ENCODE measurements at places on chromosomes 1 and 21. TPM values are rescaled to one million over a fixed set of nuclear protein-coding genes. Genes with fewer than 3 reads are reported as not detected.

Gene HIPK1
- total RNA-seq: 14.2 TPM

Gene C4BPB
- total RNA-seq: 1.5 TPM

Gene GNAT2
- total RNA-seq: not detected

Gene C1orf56
- total RNA-seq: 7.1 TPM

Gene IQGAP3
- 19.1 TPM for total RNA-seq

Gene DPYD
- total RNA-seq: 2.1 TPM

Gene F5
- 0.25 TPM for total RNA-seq

Gene LCE2D
- not detected for total RNA-seq

Gene FAM151A
- total RNA-seq: 0.26 TPM

Gene MROH7
- not detected for total RNA-seq

Gene COL8A2
- 0.10 TPM for total RNA-seq

Gene ETNK2
- 27.6 TPM for total RNA-seq

Gene GRIK1
- not detected for total RNA-seq

Gene COL24A1
- 0.05 TPM for total RNA-seq

Gene CLDN17
- not detected for total RNA-seq

Gene OR10J1
- not detected for total RNA-seq

Gene GPR3
- 1.6 TPM for total RNA-seq

Gene MIXL1
- 0.09 TPM for total RNA-seq

Gene HAO2
- total RNA-seq: not detected

Gene KRTAP21-3
- not detected for total RNA-seq

Gene CYP4Z1
- total RNA-seq: not detected

Gene FCRL5
- not detected for total RNA-seq

Gene FCGR2B
- not detected for total RNA-seq
